ENCODE measurements at places on chromosomes 11 and 22.
A peak's percentile ranks its signal among the peaks of the same experiment; 100 is the strongest.

DNA sequence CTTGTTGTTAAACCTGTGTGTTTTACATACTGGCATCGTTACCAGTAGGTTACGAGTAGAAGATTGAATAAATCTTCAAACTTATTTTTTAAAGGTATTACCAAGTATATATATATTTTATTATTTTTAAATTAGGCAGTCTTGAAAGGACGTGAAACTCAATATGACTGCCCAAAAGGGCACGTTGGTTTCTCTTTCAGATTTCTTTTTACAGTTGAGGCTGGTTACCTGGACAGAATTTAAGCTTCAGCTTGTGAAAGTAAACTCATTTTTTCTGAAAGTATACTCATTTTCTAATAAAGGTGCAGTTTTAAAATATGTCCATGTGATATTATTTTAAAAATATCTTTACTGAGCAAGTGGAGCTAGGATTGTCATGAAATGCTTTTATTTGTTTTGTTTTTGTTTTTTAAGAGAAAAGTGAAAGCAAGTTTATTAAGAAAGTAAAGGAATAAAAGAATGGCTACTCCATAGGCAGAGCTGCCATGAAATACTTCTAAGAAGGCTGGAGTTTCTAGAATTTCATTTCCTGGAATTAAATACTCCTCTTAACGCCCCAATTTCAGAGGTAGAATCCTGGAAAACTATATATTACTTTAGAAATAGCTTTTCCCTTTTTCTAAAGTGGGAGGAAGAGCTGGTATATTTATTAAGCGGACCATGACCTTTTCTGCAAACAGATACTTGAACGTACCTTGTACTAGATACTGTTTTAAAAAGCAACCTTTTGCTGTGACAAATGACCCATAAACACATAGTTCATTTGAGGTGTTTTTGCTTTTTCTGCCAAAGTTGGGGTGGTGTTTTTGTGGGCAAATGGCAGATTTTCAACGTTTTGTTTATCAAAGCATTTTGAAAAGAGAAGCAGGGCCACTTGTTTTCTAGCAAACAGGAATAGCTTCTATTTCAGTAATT lies 1.9 kb downstream of the FBXO7 start:
- DNase-seq = no peak

DNA sequence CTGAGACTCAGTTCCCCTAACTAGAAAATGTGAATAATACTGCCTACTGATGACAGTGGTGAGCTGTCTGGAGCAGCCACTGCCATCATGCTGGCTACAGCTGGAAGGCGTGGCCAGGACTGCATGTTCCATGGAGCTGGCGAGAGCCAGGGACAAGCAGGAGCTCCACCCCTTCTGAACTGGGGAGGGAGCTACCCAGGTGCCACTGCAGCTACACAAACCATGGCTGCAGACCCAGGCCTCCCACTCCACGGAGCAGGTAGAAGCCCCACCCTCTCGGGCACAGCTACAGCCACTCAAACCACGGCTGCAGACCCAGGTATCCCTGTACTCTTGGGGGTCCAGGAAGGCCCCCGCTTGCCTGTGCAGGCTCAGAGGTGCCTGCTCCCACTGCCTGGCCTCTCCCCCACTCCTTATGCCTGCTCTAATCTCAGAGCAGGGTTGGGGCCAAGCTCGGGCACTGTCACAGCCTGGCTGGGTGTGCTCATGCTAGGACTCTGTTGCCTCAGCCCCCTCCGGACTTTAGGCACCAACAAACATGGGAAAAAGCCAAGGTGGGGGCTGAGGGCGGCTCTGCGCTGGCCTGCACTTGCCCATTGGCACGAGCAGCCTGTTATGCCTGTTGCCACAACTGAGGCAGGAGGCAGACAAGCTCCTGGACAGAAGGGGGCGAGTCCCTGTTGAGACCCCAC lies 51.7 kb downstream of the RAB30 start:
- DNase-seq = no peak

DNA sequence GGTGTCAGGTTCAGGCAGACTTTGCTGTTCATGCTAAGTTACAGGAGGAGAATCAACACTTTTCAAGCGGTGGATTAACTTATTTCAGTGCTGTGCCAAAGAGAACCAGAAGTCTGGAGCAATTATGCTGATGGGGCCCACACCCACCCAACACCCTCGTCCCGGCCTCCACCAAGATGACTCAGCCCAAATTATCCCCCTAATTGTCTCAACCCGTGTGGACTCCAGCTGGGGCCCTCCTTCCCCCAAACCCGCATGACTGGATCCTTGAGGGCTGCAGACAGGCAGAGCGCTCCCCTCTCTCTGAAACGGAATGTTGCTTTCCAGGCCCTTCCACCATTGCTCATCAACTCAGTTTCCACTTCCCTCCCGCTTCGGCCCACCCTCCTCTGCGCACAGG lies 34.6 kb upstream of the MN1 start:
- DNase-seq = peak; percentile 14

DNA sequence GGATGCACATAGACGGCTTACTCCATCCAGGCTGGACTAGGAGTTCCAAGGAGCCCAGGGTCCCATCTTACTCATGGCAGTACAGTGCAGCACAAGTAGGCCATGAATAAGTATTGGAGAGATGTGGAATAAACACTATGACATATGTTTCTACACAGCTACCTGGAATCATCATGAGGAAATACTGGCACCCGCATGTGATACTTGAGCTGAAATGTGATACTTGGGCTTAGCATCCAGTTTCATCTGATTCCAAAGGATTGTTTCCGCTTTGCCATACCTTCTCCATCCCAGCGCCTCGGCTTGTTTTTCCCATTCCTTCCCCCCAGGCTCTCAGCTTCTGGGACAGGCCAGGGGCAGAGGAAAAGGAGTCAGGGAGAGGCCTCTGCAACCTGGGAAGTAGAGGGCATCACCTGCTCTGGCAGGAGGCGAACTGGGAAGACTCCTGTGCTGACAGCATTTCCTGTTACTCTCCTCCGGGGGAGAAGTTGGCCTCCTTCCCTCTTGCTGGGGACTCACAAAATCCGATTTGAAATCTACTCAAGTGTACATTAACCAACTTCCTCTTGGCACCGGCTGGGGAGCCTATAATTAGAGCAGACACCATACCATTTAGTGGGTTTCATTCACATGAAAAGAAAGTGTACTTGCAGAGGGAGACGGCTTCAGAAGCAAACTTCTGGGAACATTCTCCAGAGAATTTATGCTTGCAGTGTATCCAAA lies 187.8 kb downstream of the MIAT start:
- no peak for DNase-seq

- no peak for DNase-seq
These were observed 17.3 kb upstream of the CSTF3 start for GRCh38 chr11:33178443-33179180.

- no peak for DNase-seq
These were observed 60.2 kb downstream of the ADM start for GRCh38 chr11:10365045-10365444.

DNA sequence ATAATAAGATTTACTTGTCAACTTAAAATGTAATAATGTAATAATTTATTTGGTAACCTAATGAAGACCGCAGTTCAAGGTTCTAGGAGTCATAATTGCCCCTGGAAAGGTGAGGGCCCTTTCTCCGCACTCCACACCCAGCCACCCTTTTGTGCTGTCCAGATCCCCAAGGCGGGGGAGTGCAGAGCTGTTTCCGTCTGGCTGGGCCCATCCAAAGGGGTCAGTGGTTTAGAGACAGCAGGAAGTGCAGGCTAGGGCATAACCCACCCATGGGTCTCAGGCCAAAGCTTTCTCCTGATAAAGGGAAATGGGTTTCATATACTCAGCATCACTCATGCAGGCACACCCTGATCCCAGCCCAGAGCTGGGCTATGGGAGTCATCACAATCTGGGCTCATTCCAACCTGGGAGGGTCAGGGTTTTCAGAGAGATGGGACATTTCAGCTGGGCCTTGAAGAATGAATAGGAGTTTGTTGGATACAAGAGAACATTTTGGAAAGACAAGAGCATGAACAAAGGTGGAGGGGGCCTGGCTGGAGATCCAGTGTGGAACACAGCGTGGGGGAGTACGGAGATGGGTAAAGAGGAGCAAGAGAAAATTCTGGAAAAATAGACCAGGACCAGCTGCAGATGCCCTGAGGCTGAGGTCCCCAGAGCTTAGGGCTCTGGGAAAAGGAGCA lies 432.2 kb downstream of the TBC1D22A start:
- no peak for DNase-seq

DNA sequence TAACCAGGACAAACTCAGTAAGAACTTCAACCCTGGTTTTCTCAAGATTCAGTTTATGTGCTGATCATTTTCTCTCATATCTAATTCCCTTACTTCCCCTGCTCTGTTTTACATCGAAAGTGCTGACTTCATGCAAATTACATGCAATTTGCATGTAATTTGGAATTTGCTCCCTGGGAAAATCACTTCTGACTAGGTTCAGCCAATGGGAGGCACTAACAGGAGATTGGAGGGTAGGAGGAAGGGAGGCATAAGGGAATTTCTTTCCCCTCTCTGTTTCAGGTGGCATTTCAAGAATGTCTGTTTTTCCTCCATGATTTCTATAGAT lies 363.3 kb upstream of the CCDC90B start:
- DNase-seq = no peak

All from foreskin keratinocyte (primary cell).